Epithelial cell of esophagus (primary cell): ENCODE measurements at places on chromosomes 13 and 19.
A peak's percentile ranks its signal among the peaks of the same experiment; 100 is the strongest.

- DNase-seq, result no peak
Measured at GRCh38 chr19:50520822-50521465, 7.2 kb upstream of the ASPDH start.

DNA sequence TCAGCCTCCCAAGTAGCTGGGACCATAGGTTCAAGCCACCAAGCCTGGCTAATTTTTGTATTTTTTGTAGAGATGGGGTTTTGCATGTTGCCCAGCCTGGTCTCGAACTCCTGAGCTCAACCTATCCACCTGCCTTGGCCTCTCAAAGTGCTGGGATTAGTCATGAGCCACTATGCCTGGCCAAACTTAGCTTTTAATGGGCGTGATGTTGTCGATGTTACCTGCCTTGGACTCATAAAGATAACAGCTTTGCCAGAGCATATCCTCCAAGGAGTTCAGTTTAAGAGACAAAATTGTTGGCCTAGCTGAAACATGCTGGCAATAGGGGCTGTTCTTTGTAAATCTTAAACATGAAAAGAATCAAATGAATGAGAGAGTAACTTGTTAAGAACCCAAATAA is 13.1 kb downstream of the POLR1D start:
- DNase-seq, result peak; percentile 48

- peak; percentile 27 for DNase-seq
Measured at GRCh38 chr13:40275636-40276035, 390.8 kb downstream of the FOXO1 start.

DNA sequence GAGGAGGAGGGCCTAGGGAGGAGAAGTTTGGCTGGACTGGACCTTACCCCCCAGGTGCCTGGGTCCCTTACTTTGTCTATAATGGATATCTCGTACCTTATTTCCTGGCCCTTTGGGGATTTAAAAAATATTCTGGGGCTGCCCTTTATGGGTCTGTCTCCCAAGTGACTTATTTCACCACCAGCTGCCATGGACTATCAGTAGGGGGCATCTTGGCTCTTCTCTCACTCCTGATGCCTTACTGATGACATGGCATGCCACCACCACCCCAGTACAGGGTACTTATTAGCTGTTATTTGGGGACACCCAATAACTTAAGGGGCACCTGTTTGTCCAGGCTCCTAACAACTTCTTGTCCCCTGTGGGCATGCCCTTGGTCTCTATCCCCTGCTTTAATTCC is 38.0 kb downstream of the NFIX start:
- no peak for DNase-seq

DNA sequence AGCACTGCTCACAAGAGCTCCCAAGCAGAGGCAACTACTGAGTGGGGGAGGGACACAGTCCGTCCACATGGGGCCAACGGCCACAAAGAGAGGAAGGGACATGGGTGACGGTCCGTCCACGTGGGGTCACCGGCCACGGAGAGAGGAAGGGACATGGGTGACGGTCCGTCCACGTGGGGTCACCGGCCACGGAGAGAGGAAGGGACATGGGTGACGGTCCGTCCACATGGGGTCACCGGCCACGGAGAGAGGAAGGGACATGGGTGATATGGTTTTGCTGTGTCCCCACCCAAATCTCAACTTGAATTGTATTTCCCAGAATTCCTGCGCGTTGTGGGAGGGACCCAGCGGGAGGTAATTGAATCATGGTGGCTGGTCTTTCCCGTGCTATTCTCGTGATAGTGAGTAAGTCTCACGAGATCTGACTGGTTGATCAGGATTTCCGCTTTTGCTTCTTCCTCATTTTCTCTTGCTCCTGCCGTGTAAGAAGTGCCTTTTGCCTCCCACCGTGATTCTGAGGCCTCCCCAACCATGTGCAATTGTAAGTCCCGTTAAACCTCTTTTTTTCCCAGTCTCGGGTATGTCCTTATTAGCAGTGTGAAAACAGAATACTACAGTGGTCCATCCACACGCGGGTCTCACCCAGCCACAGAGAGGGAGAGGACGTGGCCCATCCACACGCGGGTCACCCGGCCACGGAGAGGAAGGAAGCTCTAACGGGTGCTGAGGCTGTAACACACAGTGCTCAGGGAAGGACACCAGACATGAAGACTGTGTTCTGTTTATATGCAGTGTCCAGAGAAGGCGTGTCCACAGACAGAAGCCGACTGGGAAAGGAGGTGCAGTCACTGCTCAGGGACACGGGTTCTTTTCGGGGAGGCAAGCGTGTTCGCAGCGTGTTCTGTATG is 48.5 kb downstream of the GAS6 start:
- no peak for DNase-seq

DNA sequence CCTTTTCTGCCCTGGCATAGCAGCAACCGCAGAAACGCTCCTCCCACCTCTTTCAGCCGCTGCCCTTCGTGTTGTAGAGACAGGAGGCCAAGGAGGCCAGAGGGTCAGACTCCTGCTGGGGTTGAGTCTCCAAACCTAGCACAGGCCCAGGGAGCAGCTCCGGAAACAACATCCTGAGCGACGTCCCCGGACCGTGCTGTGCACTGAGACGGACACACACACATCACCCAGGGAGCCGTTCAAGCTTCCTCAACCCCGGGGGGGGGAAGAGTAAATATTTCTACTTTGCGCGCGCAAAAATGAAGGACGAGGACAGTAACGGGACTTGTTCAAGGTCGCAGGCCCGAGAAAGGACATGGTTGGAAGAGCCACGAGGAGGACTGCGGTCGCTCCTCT is 657 bp downstream of the ZNF550 start:
- DNase-seq, result peak; percentile 23

DNA sequence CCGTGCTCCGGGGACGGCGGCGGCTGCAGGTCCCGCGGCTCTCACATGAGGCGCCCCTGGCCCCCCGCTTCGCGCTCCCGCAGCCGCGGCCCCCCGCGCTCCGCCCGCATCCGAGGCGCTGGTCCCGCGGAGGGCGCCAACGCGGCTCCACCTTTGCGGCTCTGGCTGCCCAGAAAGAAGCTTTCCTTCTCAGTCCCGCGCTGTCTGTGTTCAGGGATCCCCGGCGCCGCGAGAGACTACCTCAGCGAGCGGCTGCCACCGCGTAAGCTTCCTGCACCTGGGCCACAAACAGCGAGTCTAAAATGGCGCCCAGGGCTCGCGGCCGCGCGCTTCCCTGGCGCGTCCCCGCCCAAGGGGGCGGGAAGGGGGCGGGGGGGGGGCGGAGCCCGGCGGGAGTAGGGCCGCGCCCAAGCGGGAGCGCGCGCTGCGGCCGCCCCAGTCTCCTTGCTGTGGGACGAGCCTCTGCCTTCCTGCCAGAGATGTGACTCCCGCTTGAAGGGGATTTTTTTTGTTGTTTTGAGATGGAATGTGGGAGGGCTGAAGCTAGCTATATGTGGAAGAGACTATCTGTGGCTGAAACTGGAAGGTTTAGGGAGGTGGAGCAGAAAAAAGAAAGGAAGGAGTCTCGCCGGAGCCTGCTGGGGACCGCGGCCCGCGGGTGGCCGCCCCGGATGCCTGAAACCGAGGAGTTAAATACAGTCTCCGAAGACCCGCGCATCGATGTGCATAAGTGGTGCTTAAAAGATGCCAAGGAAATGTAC is at the start of gene FBXL3:
TSS of gene FBXL3 (minus strand) at position 299 of the 761 bp plus-strand sequence. CDS start 5,299 bp downstream, outside the sequence.
- peak; percentile 89 for DNase-seq

- no peak for DNase-seq
Measured at GRCh38 chr13:113020323-113021080, 51.5 kb downstream of the MCF2L start.

- DNase-seq, result no peak
Measured at GRCh38 chr13:23469951-23470421, 36.5 kb upstream of the SACS start.

GRCh38 chr13:30112602-30113435 is 194.5 kb downstream of the KATNAL1 start:
- peak; percentile 86 for DNase-seq

- DNase-seq, result no peak
Measured at GRCh38 chr13:48505012-48505411, 27.9 kb downstream of the RCBTB2 start.

GRCh38 chr13:41835871-41836270 is 125.0 kb downstream of the VWA8 start:
- DNase-seq, result no peak

- no peak for DNase-seq
Measured at GRCh38 chr13:40387775-40388174, 278.7 kb downstream of the FOXO1 start.

DNA sequence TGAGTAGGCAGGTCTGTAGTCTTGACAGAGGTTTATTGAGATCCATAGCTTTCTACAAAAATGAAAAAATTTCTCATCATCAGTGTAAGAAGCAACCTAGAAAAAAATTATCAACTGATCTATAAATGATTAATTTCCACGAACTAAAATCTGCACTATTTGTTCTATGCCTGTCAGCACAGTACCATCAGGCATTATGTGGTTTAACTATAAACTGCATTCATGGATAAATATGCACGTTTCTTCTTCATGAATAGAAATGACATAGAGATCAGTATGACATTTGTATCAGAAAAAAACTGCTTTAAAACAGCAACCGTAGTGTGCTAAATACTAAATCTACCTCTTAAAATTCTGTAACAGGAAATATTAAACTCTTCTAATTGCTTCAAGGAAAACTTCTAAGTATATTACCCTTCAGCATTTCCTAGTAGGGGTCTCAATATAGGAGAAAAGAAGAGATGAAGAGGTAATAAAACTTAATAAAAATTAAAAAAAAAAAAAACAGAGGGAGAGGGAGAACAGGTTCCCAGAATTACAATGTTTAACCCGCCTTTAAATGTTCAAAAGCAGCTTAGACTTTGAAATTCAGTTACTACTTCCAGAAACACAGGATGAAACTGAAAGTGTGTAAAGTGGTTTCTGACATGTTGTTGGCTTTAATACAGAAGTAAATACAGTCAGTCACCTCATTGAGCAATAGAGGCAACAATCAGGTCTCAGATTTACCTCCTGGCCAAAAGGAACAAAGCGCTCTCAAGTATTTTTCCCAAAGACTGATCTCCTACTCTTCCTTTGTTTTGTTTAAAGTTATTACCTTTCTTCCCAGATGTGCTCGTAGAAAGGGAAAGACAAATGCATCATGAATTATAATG is 144.4 kb downstream of the DIAPH3 start:
- peak; percentile 75 for DNase-seq

- peak; percentile 99 for DNase-seq
Measured at GRCh38 chr13:50396001-50396400, 380.8 kb downstream of the KCNRG start.

GRCh38 chr13:32968793-32969192 is 47.4 kb upstream of the KL start:
- no peak for DNase-seq

DNA sequence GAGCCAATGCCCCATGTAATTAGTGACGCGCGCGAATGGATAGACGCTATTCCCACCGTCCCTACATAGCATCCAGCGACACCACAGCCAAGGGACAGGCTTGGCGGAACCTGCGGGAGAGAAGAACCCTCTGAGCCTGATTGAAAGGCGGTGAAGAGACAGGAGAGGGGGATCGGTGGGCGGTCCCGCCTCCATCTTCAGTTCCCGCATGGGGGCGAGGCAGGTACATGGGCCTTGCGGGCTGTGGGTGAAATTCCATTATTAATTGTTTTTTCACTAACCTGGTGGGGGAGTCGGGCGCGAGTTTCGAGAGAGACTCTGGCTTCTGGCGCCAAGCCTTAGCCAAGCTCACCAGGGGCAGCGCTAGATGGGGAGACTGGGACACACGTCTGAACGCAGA is 8.4 kb upstream of the TEX101 start:
- DNase-seq, result no peak

DNA sequence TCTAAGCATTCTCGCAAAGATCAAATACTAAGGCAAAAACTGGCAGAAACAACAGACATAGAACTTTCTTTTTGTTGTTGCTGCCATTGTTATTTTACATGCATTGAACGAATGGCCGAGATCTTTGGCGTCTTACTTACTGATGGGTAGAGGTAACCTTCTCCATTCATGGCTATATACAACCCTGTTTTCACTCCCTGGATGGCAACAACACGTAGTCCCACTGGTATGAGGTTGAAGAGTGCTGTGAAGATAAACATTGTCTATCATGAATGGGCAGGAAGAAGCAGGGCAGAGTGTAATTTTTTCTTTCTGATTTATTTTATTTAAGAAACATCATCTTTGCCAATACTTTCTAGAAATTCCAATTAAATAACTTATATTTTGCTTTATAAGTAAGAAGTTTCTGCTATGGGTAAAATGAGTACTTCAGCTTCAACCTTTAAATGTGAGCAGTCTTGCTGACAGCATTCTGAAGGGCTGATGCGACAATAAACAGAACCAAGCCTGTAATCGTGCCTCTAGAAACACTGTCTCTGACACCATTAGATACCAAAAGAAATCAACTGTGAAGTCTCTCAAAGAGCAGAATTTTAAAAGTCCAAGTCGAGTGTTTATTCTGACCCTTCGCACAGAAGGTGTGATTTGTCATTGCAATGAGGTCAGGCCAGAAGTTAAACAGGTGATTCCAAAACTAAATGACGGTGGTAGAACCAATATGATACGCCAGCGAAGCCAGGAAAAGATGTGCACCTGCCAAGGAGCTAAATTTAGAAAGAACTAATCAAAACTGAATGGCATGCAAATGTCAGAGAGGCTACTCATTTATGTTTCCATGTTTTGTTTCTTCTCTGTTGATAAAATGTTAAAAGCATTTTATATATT is 416.4 kb downstream of the ITGBL1 start:
- no peak for DNase-seq

DNA sequence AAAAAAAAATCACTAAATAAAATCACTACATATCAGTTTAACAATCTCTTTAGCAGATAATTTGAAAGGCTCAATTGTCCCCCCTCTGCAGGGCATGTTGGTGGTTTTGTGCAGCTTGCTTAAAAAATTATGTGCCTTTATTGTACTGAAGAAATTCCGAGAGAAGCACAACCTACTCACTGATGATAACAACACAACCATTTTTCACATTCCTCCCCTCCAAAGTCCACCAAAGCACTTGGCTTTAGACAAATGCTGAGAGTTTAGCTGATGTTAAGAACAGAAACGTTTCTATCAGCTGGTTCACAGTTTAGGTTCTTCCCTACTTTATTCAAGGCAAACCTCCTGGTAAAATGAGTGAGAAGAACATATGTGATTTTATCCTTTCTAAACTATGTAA is 923 bp downstream of the DOCK9 start:
- no peak for DNase-seq

- no peak for DNase-seq
Measured at GRCh38 chr13:67632590-67632989, 402.5 kb upstream of the PCDH9 start.

DNA sequence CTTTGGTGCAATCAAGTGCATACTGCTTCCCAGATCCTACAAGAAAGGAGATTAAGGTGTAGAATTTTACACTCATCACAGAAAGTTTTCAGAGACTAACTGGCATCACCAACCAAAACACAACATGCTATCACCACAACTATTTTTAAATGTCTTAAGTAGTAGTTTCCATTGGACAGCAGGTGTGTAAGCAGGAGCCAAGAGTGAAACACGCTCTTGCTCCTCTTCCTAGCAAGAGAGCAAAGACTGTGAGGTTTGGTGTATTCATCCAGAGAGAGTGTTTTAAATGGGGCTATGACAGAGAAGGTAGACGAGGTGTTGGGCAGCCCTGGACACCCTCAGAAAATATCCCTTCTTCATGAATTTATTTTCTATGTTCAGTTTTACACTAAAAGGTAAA is 12.5 kb upstream of the LILRA4 start:
- DNase-seq, result no peak
